ENCODE measurements at places on chromosomes 5 and 9.
A peak's percentile ranks its signal among the peaks of the same experiment; 100 is the strongest.

GRCh38 chr9:70945301-70945700, 176.1 kb downstream of the TRPM3 start:
- peak; percentile 43 for DNase-seq

DNA sequence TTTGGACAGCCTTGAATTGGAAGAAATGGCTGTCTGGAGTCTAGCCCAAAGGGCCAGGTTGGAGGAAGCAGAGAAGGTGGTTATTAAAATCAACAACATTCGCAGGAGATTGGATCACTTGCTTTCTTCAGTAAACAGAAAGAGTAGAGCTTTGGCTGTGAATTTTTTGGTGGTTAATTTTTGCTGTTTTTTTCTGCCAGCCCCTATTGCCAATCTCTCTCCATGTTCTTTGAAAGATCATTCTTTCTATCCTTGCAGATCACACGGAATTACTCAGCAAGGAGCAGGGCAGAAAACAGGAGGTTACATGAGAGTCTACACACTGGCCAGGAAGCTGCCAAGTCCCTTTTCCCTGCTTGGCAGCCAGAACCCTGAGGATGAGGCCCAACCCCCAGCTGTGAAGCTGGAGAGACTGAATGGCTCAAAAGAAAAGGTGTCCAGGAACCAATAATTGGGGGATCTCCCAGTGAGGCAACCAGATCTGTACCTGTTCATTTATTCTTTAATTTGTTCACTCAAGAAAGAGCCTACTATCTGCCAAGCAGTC, 13.0 kb downstream of the GLRX start:
- DNase-seq = peak; percentile 66

DNA sequence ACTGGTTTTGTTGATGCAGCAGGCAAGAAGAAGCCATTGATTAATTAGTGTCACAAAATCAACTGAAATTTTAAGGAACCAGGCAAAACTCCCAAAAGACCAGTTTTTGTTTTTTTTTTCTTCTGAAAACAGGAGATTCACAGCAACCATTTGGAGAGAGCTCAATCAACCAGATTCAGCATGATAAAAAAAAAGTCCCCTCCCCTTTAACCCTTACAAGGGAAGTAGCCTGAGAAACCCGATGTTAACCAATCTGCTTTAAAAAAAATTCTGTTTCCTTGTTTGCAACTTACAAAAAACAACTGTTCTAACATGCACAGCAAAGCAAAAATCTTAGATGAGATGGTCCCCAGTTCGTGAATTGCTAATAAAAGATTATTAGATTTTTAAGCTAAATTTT, 59.7 kb downstream of the HMHB1 start:
- DNase-seq = no peak

DNA sequence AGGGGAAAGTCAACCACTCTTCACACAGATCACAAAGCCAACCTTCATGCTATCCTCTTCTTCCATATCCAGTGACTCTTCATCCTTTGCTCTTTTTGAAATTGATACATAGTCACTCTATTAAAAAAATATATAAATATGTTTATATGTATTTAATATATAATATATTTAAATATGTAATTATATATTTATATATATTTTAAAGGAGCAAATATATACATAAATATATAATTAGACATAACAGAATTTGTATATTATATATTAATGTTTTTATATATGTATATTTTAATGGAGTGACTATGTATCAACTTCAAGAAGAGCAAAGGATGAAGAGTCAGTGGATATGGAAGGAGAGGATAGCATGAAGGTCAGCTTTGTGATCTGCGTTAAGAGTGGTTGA, 374.9 kb downstream of the CDH9 start:
- DNase-seq = no peak

- no peak for DNase-seq
Measured at GRCh38 chr9:122172131-122172530, 12.4 kb downstream of the MORN5 start.

GRCh38 chr5:44189255-44189654, 200.0 kb downstream of the FGF10 start:
- no peak for DNase-seq

- peak; percentile 34 for DNase-seq
Measured at GRCh38 chr5:50958852-50959457, 292.5 kb downstream of the PARP8 start.

DNA sequence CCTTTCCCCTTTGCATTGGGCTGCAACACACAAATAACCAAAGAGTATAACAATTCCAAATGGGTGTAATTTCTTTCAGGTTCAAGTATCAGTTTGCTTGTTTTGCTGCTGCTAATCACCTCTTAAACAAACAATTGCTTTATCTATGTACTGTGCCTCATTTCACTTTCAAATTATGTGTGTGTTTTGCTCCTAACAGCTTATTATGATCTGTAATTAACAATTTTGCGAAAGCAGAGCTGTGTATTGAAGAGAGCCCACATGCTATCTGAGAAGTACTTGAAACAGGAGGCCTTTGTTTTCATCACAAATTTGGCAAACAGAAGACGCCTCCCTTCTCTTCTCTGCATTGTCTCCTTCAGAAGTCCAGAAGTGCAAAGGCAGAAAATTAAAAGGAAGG, 312.0 kb downstream of the TLE1 start:
- DNase-seq = no peak

GRCh38 chr9:29044959-29045358, 1471.7 kb upstream of the C9orf72 start:
- DNase-seq = peak; percentile 63

DNA sequence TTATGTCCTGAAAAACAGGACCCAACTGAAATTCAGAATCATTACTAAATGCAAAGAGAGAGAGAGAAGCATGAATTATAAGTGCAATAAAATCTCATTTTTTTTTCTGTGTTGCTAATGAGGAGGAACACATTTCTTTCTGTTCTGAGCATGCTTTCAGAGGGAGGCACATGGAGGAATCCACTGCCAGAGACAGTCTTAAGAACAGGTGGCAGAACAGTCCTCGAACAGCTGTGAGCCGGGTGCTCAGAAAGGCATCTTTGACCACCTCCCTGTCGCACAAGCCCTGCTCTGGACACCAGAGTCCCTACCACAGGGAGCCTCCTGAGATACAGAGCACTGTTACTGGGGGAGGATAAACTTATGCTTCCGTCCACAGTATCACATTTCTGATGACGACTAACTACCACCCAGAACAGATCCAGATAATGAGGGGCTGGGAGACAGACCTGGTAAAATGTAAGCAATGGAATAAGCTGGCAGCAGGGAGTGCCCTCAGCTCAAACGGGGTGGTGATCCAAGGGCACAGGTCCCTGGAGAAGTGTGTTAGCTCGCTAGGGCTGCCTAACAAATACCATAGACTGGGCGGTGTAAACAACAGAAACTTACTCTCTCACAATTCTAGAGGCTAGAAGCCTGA, 134.0 kb downstream of the SLC1A3 start:
- no peak for DNase-seq

DNA sequence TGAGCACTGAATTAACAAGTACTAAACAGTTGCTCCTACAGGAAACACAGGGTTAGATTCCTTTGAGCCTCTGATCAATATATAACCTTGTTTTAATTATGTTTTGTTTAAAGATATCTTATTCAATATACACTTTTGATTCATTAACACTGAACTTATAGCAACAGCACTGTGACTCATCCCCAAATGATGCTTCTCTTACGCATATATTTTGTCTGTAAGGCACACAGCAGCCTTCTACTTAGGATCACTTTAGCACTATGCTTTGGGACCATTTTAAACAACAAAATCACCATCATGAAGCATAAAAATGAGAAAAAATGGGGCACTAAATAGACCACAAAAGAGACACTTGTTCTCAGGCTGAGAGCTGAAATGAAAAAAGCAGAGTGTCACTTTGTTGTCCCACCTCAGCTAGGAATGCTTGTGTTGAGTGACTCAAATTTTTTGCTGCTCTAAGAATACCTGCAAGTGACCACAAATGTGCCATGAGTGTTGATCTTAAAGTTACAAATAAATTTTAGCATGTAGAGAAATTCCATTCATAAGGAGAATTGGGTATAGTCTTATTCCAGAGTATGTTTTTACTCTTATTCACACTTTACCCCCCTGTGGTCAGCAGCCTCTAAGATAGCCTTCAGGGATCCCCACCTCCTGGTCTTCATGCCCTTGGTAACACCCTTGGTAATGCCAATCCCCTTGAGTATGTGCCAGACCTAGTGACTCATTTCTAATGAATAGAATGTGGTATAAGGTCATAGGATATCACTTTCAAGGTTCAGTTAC, 252.7 kb upstream of the IL12B start:
- peak; percentile 69 for DNase-seq

- no peak for DNase-seq
Measured at GRCh38 chr5:15103130-15103529, 231.6 kb upstream of the ANKH start.

GRCh38 chr5:137880313-137880712, 8.9 kb upstream of the PKD2L2 start:
- no peak for DNase-seq

- DNase-seq = peak; percentile 29
Measured at GRCh38 chr5:142057697-142058056, 44.9 kb upstream of the GNPDA1 start.

DNA sequence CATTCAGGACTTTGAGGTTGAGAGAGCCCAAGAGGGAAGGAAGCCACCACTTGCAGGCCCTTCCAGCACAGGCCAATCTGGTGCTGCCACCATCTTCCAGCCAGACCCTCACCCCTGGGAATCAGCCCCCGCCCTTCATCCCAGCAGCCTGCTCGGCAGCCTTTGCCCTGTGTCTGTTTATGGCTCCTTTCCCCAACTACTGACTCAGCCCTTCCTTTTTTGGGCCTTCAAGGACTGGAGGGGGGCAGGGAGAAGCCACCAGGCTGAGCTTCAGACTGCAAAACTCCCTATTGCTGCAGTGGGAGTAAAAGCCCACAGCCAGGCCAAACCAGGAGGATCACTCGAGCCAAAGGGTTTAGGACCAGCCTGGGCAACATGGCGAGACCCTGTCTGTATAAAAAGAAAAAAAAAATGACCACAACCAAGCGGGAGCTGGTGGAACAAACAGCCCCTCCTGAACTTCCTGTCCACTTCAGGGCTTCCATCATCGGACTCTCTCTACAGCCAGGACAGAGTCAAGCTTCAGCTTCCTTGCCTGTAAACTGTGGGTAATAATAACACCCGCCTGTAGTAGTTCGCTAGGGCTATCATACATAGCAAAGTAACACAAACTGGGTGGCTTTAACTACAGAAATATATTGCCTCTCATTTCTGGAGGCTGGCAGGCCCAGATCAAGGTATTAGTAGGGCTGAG, 85.9 kb upstream of the IL17B start:
- peak; percentile 60 for DNase-seq

GRCh38 chr5:16812911-16813310, 123.2 kb downstream of the MYO10 start:
- DNase-seq = peak; percentile 54

- no peak for DNase-seq
Measured at GRCh38 chr5:173530547-173530946, 85.9 kb downstream of the BOD1 start.

- peak; percentile 32 for DNase-seq
Measured at GRCh38 chr9:96661711-96662110, 6.6 kb upstream of the PRXL2C start.

GRCh38 chr5:140311011-140311467, 8.1 kb upstream of the PFDN1 start:
- peak; percentile 92 for DNase-seq
